ENCODE measurements at places on chromosomes 2 and 18. TPM values are rescaled to one million over a fixed set of nuclear protein-coding genes. Genes with fewer than 3 reads are reported as not detected.

CSRNP3 gene
- 8.7 TPM for total RNA-seq

MAP3K19 gene
- 11.0 TPM for total RNA-seq

SRD5A2 gene
- total RNA-seq: 2.9 TPM

PRKAG3 gene
- total RNA-seq: not detected

TFPI gene
- total RNA-seq: 253 TPM

TSGA10 gene
- 13.7 TPM for total RNA-seq

SH3BP4 gene
- total RNA-seq: 36.5 TPM

LIPG gene
- 6.9 TPM for total RNA-seq

HADHB gene
- 100 TPM for total RNA-seq

IL36RN gene
- total RNA-seq: not detected

PSMA8 gene
- not detected for total RNA-seq

SLC4A3 gene
- 1.8 TPM for total RNA-seq

CFAP65 gene
- total RNA-seq: 16.5 TPM

KYNU gene
- total RNA-seq: 18.7 TPM

VWC2L gene
- 0.25 TPM for total RNA-seq

SPRED2 gene
- 36.4 TPM for total RNA-seq

All from lung (tissue), 17 donors.